ENCODE measurements at places on chromosomes 2 and 18.

GRCh38 chr2:181890271-181890670 lies 1.3 kb upstream of the ITPRID2 start:
- DNase-seq: no peak

GRCh38 chr2:62222674-62223073 lies 26.8 kb downstream of the B3GNT2 start:
- no peak for DNase-seq

- DNase-seq: no peak
Measured at GRCh38 chr2:47065771-47066380, 89.2 kb downstream of the STPG4 start.

DNA sequence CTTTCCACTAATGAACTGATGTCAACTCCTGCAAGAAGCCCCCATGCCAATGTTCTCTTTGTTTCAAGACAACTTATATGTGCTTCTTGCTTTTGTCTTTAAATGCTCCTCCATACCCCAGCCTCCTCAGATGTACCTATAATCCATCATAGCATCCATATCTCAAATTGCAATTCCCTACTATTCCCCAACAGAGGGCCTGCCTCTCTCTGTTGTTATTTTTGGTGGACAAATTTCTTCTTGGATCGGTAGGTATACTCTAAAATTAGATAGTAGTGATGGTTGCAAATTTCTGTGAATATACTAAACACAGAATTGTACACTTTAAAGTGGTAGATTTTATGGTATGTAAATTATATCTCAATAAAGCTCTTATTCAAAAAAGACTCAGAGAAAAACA lies 820.1 kb downstream of the METTL4 start:
- no peak for DNase-seq

GRCh38 chr2:33292981-33293595 lies 183.4 kb upstream of the RASGRP3 start:
- no peak for DNase-seq

Data from esophagus squamous epithelium (tissue), 5 donors.